Stimulated activated CD4-positive, alpha-beta T cell treated with anti-CD3 and anti-CD28 coated beads, Interleukin-15, amount 100 ng/mL, for 1 hour (primary cell): ENCODE measurements at places on chromosomes 7 and 10.

DNA sequence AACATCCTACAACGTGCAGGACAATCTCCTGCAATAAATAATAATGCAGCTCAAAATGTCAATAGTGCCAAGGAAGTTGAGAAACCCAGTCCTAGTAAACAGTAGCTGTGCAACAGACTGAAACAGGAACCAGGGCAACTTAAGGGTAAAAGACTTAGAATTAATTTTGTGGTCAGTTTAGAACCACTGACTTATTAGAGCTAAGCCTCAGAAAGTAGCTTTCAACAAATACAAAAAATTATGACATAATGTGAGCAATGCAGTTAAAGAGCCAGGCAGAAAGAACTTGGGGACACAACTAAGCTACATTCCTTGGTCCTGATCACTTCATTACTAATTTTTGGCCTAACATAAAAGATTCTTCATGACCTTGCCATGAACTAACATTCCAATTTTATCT is 195.4 kb downstream of the MACC1 start:
- DNase-seq: no peak

GRCh38 chr7:28121496-28121895 is 59.1 kb downstream of the JAZF1 start:
- no peak for DNase-seq

DNA sequence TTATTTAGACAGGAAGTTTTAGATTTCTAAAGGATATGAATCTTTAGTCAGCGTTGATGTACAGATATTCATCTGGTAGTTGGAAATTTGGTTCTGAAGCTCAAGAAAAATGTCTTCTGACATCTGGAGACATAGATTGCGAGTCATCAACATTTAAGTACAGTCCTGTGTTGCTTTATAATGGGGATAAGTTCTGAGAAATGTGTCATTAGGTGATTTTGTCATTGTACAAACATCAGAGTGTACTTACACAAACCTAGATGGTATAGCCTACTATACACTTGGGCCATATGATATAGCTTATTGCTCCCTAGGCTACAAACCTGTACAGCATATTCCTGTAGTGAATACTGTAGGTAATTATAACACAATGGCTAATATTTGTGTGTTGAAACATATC is 49.6 kb upstream of the UBN2 start:
- DNase-seq: no peak

GRCh38 chr7:100372694-100373093 is 593 bp upstream of the PILRA start:
- no peak for DNase-seq

GRCh38 chr7:44377134-44377463 is 51.7 kb upstream of the CAMK2B start:
- DNase-seq: no peak
